Stimulated activated CD4-positive, alpha-beta T cell treated with anti-CD3 and anti-CD28 coated beads, Interleukin-1b, Interleukin-23, amount 100 ng/mL, for 48 hours (primary cell): ENCODE measurements at places on chromosomes 6 and 20.

DNA sequence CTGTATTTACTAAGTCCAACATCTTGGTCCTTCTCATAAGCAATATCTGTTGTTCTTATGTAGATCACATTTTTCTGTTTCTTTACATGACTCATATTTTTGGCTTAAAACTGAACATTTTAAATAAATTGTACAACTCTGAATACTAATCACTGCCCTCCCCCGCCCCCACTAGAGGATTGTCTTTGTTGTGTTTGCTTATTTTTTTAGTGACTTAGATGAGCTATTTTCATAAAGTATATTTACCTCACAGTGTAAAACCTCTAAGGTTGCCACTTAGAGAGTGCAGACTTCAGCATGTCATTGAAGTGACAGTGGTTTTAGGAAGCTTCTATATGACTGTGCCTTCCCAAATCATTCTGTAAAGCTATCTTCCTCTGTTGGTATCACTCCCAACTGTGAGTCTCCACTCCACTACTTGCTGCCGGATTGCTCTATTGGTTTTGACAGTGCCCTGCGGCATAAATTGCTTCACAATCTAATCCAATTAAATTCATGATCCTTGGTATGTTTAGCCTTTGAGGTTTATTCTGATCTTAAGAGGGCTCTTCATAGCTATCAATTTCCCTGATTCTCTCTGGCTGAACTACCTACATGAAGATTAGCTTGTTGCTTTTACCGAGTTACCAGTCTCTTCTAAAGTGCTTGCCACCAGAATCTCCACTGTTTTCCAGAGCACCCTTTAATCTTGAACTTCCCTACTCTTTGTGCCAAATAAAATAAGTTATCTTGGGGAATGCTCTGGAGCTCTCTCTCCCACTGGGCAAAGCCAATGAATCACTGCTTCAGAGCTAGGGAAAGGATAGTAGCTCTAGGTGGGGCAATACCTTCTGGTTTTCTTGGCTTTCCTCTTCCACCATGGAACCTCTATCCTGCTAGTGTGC, 33.0 kb downstream of the SPTLC3 start:
- DNase-seq: no peak

GRCh38 chr6:155656024-155656423, 200.4 kb upstream of the NOX3 start:
- DNase-seq: no peak

GRCh38 chr6:159631886-159632285, 61.2 kb downstream of the SOD2 start:
- no peak for DNase-seq

DNA sequence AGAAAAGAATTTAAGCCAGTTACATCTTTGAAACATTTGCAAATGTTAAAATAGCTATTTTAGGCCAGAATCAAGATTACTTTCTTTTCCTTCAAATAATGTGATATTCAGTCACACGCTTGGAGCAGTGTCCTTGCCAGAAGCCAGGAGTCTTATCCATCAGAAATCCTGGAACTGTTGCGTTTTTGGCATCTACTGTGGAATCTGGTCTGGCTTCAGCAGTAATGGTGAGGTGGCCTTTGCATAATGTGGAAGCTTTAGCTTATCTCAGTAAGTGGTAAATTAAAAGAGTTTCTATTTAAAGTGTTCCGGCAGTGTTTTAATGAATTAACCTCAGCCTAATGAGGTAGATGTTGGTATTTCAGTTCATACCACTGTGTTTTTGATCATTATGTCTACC, 97.6 kb downstream of the FIG4 start:
- no peak for DNase-seq

- DNase-seq: no peak
These were observed 122.5 kb downstream of the RNGTT start for GRCh38 chr6:88840796-88841539.

DNA sequence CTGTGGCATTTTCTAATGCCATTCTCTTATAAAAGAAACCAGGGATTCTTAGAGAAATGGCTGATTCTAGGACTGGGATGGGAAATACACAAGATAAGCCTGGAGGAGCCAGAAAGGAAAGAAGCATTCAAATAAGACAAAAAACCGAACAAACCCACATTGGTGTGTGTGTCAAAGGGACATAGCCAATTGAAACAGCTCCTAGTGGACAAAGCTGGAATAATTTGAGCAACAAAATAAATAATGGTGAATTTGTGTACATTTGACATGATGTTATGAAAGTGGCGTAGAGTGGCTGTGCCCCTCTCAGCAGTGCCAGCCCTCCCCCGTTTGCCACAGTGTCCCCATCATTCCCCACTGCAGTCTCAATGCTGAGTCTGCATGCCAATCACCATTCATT, 55.5 kb downstream of the B3GAT2 start:
- DNase-seq: no peak

DNA sequence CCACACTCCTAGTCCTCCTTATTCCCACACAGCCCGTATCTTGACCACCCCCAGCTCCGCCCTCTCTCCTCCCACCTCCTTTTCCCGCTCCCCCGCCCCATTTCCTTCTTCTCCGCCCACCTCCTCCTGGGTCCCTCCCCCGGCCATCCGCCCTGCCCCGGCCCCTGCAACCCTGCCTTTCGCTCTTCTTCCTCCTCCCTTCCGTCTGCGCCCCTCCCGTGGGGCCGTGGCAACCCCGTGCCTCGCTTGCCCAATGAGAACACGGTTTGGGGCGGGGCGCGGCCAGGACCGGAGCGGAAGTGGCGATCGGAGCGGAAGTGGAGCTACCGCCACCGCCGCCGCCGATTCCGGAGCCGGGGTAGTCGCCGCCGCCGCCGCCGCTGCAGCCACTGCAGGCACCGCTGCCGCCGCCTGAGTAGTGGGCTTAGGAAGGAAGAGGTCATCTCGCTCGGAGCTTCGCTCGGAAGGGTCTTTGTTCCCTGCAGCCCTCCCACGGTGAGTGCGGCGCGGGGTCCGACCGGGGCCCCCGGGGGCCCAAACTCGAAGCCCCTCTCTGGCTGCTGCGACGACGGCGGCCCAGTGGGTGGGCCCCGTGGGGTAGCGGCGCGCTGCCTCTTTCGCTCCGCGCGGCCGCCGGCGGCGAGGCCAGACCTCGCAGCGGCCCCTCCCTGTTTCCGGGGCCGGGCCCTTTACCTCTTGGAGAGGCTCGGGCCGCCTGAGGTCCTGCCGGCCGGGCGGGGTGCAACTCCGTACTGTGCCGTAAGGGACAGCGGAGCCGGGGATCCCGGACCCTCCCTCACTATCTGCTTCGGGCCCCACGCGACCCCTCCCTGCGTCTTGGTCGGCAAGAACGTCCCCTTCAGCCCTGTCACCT, at the start of gene YWHAB:
YWHAB (plus strand) TSS at position 314 of the 874 bp plus-strand sequence. CDS start 15,829 bp downstream, outside the sequence.
- peak; percentile 99 for DNase-seq

GRCh38 chr6:148438632-148439031, 96.0 kb downstream of the SASH1 start:
- DNase-seq: no peak

- peak; percentile 32 for DNase-seq
These were observed 6.3 kb upstream of the HINT3 start for GRCh38 chr6:125950293-125950692.

DNA sequence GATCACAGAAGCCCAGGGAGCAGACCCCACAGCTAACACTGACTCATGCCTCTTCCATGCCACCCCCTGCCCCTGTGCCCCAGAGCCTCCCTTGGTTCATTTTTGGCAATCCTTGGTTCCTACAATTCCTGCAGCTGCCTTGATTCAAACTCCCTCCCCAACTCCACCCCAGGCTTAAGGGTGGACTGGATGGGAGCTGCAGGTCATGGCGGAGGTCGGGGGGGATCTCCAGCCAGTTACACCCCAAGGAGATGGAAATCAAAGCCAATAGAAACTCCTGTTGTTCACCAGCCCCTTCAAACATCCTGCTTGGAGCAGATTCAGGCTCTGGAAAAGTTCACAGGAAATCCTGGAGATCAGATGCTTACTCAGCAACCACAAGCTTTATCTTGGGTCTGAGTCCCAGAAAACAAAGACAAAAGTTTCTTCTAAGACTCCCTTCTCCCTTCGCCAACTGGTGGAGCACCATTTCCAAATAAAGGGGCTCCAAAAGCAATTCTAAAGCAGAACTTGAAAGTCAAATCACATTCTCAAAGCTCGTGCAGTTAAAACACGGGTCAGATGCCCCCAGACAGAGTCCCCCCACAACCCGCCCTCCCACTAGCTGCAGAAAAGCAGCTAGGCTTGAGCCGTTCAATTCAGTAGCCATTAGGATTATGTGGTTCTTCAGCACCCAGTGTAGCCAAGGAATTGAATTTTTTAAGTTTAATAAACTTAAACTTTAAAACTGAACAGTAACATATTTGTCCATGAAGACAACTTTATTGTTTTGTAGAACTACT, 149.5 kb downstream of the ANKRD60 start:
- DNase-seq: no peak

- no peak for DNase-seq
These were observed 16.8 kb upstream of the EEF1A1 start for GRCh38 chr6:73537677-73538076.

GRCh38 chr6:29631860-29632731, 887 bp downstream of the GABBR1 start:
- peak; percentile 24 for DNase-seq

GRCh38 chr6:163941624-163941976, 527.1 kb downstream of the QKI start:
- no peak for DNase-seq

- DNase-seq: no peak
These were observed at the start of gene HLA-DOB for GRCh38 chr6:32816746-32817204. Gene HLA-DOB, minus strand, starts transcription at chr6:32817002. Its CDS starts 51 bp downstream, at chr6:32816951.

DNA sequence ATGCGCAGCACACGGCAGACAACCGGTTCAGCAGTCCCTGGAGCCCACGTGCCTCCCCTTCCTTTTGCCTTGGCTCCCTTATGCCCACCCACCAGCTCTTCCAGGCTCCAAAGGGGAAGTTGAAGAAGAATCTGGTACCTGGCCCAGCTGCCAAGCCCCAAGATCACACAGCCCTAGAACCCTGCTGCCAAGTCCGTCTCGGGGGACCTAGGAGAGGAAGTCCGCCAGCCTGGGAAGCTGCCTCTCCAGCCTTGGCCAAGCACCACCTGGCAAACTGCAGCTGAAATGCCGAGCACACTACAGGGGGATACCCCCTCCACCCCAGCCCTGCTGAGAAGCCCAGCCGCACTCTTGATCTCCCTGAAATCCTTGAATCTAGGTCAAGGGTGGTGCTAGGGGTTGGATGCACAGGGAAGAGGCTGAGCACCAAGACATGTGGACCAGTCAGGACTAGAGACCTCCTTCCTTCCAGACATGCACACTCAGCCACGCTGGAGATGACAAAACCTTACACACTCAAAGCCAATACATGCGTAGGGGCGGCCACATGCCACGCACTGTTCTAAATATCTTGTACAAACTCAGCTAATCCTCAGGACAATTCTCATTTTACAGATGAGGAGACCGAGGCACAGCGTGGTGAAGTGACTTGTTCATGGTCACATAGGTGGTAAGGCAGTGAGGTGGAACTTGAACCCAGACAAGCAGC, 124.1 kb downstream of the PREX1 start:
- no peak for DNase-seq

DNA sequence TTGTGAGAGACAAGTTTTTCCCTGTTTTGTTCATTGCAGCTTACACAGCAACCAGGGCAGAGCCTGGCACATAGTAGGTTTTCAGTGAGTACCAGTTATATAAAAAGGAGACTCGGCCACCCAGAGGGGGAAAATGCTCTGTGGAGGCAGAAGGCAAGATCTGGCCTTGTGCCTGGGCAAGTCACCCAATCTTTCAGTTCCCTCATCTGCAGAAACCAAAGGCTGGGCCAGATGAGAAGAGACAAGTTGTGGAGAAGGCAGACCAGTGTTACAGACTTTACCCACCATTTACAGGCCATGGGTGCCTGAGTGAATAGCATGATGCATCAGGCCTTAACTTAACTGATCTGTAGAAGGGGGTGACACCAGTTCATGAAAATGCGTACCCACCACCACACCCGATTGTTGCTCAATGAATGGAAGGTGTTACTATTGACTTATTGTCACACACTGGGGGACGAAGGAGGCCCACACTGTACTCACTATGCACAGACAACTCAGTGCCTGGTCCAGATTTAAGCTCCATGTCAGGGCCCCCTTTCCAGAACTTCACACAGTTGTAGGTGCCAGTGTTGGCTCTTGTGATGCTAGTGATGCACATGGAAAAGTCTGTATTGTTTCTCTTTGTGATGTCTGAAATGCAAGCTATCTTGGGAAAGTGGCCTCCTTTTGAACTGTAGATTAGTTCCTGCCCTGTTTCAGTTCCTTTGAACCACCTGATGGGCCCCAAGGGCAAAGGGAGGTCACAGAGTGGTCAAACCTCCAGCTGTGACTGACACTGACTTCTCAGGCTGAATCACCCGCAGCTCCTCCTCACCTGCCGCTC, 64.3 kb upstream of the SIRPG start:
- no peak for DNase-seq

DNA sequence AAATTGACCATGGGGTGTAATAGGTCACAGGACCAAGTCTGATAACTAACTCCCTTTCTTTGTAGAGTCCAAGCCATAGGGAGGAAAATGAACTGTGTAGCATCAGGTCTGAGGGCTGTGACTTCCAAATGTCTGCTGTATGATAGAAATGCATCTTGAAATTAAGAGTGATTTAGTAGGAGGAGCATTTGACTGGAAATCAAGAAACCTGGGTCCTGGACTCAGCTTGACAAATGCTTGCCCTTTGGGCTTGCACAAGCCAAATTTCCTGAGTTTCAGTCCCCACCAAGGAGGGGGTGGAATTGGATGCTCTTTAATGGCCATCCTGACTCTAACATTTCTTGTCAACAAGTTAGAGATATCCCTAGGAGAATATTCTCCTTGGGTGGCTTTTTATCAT, 187.0 kb downstream of the PDE7B start:
- DNase-seq: no peak

DNA sequence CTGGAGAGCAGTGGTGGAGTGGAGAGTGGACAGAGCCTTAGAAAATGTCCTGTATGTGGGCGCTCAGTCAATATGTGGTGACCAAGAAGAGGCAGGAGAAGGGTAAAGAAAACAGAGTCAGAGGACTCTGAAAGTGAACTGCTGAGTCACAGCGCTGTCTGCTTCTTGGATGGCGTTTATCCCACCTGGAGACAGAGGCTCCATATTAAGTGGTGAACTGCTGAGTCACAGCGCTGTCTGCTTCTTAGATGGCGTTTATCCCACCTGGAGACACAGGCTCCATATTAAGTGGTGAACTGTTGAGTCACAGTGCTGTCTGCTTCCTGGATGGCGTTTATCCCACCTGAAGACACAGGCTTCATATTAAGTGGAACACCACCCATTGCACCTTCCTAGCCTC, 119.3 kb upstream of the RALGAPA2 start:
- no peak for DNase-seq
